ENCODE measurements at places on chromosomes 11 and 22. TPM values are rescaled to one million over a fixed set of nuclear protein-coding genes. Genes with fewer than 3 reads are reported as not detected.

Gene POTEH
- not detected for total RNA-seq

GRCh38 chr22:38309614-38310517 is 7.4 kb downstream of the CSNK1E start:
- no peak for DNase-seq

Gene HSD17B12
- total RNA-seq: 127 TPM

Gene PRRG4
- total RNA-seq: not detected

- DNase-seq: no peak
These were observed 428 bp downstream of the CDKN1C start for GRCh38 chr11:2885017-2885677.

DNA sequence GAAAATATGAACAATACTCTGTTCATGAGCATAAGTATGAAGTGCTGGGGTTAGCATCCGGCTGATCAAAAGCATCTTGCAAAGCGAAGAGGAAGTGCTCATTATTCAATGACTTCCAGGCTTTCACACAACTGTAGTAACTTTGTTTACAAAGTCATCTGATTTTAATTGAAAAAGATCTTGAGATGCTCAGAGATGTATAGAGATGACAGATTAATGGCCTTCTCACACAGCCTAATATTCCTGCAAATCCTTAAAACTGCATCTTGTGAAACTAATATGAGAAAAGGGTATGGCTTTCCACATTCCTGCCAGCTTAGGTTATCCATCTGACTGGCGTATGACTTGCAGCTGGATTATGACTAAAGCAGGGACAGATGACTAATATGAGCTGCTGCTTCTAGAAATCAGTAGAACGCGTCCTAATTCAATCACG is 125.4 kb downstream of the CASP12 start:
- DNase-seq: peak; percentile 47

- DNase-seq: peak; percentile 84
These were observed 749 bp upstream of the BEST1 start for GRCh38 chr11:61949169-61950034.

Gene THY1
- 948 TPM for total RNA-seq

Data from HFFc6 (cell line).